T1000 (cell line): ENCODE measurements at places on chromosomes 12 and 14.

DNA sequence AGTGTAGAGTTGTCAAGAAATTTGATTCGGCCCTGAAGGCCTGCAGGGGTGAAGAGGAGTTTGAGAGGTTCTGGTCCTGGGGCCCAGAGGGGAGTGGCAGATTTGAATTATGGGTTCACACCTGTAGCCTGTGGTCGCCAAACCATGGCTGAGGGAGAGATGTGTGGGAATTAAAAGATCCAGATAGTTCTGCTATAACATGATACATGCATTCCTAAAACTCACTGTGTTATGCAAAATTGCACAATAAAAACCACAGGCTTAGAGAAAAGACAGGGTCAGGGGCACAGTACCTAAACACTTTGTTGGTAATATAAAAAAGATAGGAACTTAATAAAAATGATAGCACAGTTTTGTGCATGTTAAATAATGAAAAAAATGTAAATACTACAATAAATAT lies 106.2 kb downstream of the TMEM30B start:
- DNase-seq, result no peak

- no peak for DNase-seq
These were observed 17.2 kb upstream of the PSMC1 start for GRCh38 chr14:90239139-90239538.

DNA sequence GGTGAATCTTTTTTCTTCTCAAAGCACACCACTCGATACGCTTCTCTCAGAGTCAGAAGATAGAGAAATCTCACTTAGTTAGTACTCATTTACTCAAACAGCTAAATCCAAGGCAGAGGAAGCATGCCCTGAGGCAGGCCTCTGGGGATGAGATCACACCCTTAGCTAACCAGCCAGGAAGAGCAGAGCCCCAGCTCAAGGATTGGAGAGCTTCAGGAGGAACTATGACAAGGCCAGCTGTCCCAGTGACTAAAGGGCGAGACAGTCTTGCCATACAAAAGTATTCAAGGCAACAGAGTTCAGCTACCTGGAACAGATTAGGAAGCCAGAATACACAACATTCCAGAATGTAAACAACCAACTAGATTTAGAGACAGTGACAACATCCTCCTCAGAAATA lies 197.7 kb upstream of the CCDC196 start:
- no peak for DNase-seq

- DNase-seq, result no peak
These were observed 24.5 kb downstream of the GNPTAB start for GRCh38 chr12:101806265-101806664.

DNA sequence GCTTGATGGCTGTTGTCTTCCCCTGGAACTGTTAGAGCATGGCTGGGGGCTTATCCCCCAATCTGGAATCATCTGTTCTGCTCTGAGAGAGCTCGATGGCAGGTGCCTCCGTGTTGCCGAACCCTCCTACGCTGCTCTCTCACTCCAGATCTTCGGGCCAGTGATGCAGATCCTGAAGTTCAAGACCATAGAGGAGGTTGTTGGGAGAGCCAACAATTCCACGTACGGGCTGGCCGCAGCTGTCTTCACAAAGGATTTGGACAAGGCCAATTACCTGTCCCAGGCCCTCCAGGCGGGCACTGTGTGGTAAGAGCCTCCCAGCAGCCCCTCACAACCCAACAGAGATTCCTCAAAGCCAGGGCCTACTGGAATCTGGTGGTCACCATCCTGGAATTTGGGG lies 33.0 kb downstream of the ALDH2 start:
- DNase-seq, result no peak

- no peak for DNase-seq
These were observed 2.6 kb downstream of the RTL1 start for GRCh38 chr14:100900837-100901390.
